NCI-H187 (cell line): ENCODE measurements at places on chromosomes 4 and X.
A peak's percentile ranks its signal among the peaks of the same experiment; 100 is the strongest.

GRCh38 chrX:56130031-56130430 lies 102.1 kb upstream of the KLF8 start:
- DNase-seq = no peak

GRCh38 chr4:112411781-112412550 lies 104.0 kb downstream of the NEUROG2 start:
- no peak for DNase-seq

GRCh38 chr4:74111306-74111975 lies 12.4 kb upstream of the CXCL2 start:
- no peak for DNase-seq

- DNase-seq = peak; percentile 2
These were observed 815 bp downstream of the EIF4E start for GRCh38 chr4:98928131-98928504.

DNA sequence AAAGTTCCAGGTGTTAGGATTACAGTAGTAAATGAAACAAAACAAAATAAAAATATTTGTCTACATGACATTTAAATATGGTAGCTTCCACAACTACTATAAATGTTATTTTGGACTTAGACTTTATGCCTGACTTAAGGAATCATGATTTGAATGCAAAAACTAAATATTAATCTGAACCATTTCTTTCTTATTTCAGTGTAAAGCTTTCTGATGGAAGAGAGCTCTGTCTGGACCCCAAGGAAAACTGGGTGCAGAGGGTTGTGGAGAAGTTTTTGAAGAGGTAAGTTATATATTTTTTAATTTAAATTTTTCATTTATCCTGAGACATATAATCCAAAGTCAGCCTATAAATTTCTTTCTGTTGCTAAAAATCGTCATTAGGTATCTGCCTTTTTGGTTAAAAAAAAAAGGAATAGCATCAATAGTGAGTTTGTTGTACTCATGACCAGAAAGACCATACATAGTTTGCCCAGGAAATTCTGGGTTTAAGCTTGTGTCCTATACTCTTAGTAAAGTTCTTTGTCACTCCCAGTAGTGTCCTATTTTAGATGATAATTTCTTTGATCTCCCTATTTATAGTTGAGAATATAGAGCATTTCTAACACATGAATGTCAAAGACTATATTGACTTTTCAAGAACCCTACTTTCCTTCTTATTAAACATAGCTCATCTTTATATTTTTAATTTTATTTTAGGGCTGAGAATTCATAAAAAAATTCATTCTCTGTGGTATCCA lies 1.6 kb downstream of the CXCL8 start:
- no peak for DNase-seq

DNA sequence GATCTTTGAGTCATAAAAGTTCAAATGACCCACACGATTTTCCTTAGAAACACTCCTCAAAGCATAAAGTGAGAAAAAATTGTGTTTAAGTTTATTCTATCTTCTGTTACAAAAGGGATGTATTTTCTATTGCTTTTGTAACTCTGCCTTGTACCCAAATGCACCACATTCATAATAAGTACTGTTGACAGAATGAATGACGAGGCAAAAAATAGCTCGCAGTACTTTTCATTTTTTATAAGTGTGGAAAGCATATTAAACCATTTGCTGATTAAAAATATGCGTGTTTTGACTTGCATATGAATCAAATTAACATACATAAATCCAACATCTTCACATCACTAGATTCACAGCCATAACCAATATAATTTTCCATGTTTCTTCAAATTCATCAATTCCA lies 11.2 kb upstream of the TSPAN5 start:
- no peak for DNase-seq

- DNase-seq = no peak
These were observed 291.4 kb upstream of the IGFBP7 start for GRCh38 chr4:57401586-57401985.

- no peak for DNase-seq
These were observed 17.8 kb upstream of the HUWE1 start for GRCh38 chrX:53704294-53704693.

GRCh38 chr4:8472689-8473197 lies 32.2 kb downstream of the TRMT44 start:
- no peak for DNase-seq

DNA sequence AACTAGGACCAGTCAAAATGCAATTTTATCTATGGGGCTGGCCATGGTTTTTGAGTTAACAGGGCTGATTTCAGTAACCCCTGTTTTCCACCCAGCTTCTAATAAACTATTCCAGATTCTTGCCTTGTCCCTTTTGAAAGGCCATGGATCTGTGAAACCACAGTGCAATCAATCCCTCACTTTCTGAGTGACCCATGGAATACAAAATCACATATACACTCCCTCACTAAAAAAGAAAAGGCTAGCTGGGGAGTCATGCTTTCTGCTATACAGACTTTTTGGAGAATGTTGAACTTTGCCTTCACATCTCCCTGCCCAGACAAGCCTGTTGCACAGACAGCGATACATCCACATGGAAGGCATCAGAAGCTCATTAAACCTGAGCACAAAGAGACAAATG lies 47.9 kb downstream of the MAD2L1 start:
- no peak for DNase-seq

- DNase-seq = peak; percentile 30
These were observed 59.6 kb downstream of the GPRIN3 start for GRCh38 chr4:89247951-89248350.

DNA sequence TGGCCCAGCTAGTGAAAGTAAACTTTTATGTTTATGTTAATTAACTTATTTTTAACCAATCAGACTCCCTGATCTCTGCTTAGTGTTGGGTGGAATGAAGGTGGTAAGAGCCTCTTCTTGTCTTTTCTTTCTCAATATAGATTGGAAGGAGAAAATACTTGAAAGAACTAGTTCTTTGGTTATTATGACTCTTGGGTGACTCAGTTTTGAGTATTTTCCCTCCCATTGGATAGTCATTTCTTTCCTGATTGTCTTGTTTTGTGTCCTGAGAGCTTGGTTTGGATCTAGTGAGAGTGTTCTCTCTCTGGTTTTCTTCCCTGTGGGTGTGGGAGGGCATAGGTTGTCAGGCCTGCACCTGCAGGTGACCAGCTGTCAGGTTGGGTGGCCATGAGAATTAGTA lies 172.0 kb upstream of the GLRA2 start:
- no peak for DNase-seq

DNA sequence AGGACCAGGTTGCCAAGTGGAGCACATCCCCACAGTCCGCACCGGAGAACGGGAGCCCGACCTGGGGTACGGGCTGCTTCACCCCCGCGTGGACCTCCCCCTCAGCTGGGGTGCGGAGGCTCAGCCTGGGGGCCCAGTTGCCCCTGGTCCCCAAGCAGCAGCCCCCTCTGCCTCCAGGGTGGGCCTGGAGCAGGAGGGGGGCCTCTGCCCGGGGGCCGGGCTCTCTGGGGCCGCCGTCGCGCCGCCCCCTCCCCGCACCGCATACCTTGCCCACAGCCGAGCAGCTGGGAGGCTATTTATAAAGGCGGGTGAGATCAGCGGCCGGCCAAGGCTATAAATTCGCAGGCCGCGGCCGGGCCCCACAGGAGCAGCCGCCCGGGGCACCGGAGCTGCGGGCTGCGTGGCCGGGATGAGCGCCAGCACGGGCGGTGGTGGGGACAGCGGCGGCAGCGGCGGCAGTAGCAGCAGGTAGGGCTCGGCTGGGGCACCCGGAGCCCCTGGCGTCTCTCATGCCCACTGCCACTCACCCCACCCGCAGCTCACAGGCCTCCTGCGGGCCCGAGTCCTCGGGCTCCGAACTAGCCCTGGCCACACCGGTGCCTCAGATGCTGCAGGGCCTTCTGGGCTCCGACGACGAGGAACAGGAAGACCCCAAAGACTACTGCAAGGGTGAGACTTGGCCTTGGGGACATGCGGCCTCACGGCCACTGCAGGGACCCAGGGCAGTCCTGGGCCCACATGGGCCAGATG lies at the start of gene SRPK3:
Gene SRPK3 (plus strand): TSS at position 364 of the 750 bp plus-strand sequence. CDS start 46 bp downstream, at position 410.
- no peak for DNase-seq

DNA sequence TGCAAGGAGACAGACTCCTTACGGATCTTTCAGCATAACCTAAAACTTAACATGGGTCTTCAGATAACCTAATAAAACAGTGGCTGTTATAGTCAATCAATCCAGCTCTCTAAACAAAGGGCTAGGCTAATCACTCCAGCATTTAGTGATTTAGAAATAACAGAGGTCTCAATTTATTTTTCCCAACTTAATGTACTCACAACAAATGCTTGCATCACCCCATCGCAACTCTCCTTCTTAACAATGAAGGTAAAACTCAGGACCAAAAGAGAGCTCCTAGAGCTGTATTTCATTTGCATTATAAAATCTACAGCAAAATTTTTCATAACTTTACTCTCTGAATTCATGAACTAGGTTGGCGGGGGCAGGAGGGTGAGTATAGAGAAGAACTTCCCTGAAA lies 1.1 kb downstream of the LIN54 start:
- no peak for DNase-seq

DNA sequence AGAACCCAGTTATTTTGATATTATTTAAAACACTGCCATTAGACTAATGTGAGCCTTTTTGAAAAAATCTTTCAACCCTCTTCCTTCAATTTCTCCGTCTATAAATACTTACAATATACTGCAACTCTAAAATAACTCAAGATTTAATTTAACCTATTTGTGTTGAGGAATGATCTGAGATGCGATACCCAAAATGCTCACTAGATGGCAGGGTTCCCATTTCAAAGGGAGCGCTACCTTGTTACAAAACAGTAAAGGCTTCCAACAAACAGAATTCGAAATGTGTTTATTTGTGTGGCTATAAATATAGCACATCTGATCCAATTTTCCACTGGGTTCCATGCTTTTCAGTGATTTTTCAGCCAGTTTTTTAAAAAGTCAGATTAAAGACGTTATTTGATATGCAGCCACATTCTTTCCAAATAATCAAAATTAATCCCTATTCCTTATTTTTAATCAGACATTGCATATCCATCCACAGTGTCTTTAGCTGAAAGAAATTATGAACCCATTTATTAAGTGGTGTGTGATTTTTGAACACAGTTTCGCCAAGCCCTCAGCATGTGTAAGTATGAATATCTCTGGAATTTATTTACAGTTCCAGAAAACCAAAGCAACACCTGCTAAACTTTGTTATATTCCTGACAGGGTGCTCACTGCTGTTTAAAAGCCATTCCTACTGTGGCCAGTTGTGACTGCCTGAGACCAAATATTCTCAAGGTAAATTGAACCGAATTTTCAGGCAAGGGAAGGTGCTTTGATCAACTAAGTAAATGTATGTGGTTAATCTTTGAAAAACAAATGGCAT lies 668.0 kb upstream of the LCORL start:
- no peak for DNase-seq

GRCh38 chr4:94139931-94140612 lies 67.6 kb upstream of the SMARCAD1 start:
- no peak for DNase-seq

DNA sequence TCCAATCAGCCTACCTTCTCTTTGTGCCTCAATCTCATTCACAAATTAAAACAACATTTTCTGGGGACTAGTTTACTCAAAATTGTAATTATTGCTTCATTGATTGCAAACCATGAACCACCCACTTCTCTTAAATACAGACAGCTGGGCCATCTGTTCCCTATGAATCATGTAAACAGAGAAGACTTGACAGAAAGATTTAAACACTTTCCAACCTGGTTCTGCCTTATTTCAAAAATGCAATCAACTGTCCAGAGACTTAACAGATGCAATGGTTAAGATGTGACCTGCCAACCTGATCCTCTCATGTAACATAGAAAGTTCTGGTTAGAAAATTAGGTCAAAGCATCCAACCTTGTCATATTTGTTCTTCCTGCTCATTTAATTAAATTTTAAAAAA lies 20.8 kb upstream of the SERTM2 start:
- no peak for DNase-seq

DNA sequence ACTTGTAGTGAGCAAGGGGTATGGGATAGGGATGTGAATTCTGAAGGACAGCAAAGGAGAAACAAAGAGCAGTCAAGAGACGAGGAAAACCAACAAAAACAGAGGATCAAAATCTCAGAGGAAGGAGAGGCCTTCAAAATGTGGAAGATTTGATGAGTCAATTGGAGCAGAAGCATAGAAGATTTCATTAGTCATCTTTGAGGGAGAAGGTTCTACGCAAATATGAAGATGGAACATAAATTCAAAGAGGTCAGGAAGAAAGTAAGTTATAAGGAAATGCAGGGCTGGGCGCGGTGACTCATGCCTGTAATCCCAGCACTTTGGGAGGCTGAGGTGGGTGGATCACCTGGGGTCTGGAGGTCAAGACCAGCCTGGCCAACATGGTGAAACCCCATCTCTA lies 35.4 kb downstream of the MID2 start:
- no peak for DNase-seq

- no peak for DNase-seq
These were observed 264.6 kb upstream of the RASGEF1B start for GRCh38 chr4:81736324-81736723.

DNA sequence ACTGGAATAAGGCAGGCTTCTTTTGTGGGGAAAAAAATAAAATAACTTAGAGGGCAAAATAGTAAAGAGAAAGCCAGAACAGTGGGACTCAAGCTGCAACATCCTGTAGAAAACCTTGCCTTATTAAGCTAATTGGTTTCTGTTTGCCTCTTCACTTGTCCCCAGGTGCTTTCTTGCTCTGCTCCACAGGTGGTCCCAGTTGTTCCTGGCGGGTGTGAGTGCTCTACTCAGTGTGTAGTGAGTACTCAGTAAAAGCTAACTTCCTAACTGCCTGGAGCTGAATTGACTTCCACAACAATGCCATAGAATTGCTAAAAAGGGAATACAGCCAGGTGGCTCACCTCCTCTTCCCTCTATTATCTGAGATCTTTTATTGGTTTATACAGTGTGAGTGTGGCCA lies 930.2 kb downstream of the C4orf33 start:
- DNase-seq = peak; percentile 1

GRCh38 chrX:96579252-96579651 lies 105.4 kb upstream of the DIAPH2 start:
- no peak for DNase-seq

- DNase-seq = no peak
These were observed 137.1 kb downstream of the ARSF start for GRCh38 chrX:3178329-3178728.

DNA sequence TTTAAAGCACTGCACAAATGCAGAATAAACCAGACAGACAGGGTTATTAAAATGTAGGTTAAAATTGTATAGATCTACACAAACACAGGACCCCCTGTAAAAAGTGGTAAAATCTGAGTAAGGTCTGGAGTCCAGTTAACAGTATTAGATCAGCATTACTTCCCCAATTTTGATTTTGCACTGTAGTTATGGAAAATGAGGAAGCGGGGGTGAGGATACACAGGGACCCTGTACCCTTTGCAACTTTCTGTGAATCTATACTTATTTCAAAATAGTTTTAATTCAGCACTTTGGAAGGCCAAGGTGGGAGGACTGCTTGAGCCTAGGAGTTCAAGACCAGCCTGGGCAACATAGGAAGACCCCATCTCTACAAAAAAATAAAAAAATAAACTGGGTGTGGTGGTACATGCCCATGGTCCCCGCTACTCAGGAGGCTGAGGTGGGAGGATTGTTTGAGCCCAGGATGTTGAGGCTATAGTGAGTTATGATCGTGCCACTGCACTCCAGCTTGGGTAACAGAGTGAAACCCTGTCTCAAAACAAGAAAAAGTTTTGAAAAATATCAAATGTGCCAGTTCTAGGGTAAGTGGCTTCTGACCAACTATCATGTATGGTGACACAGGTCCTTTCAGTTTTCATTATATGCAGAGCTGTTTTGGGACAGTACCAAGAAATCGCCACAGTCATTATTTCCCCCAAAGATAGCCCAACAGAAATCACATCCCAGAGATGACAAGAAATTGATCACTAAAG lies 17.7 kb downstream of the SEL1L3 start:
- DNase-seq = no peak

GRCh38 chrX:70168238-70169188 lies 8.8 kb upstream of the DGAT2L6 start:
- no peak for DNase-seq
